Left renal cortex interstitium (tissue), 4 donors: ENCODE measurements at places on chromosomes 12 and 14. TPM values are rescaled to one million over a fixed set of nuclear protein-coding genes. Genes with fewer than 3 reads are reported as not detected.

The MYL6 gene
- polyA plus RNA-seq, result 1,610 TPM

The TAS2R10 gene
- polyA plus RNA-seq, result 0.65 TPM

The HOXC5 gene
- 1.5 TPM for polyA plus RNA-seq

The KRT82 gene
- polyA plus RNA-seq, result not detected

The DPY19L2 gene
- 99.4 TPM for polyA plus RNA-seq

The GNB3 gene
- 4.3 TPM for polyA plus RNA-seq

The ZC3H14 gene
- 99.2 TPM for polyA plus RNA-seq

The MANSC4 gene
- polyA plus RNA-seq, result 0.73 TPM

The ACSM4 gene
- not detected for polyA plus RNA-seq

The KRT73 gene
- polyA plus RNA-seq, result not detected

The ALDH1L2 gene
- 0.72 TPM for polyA plus RNA-seq

The NCAPD2 gene
- 57.9 TPM for polyA plus RNA-seq

The NAV3 gene
- 7.3 TPM for polyA plus RNA-seq

The IL23A gene
- 0.78 TPM for polyA plus RNA-seq

The MMP14 gene
- polyA plus RNA-seq, result 186 TPM

- DNase-seq, result no peak
These were observed 162.5 kb downstream of the DPF3 start for GRCh38 chr14:72731252-72732020.

DNA sequence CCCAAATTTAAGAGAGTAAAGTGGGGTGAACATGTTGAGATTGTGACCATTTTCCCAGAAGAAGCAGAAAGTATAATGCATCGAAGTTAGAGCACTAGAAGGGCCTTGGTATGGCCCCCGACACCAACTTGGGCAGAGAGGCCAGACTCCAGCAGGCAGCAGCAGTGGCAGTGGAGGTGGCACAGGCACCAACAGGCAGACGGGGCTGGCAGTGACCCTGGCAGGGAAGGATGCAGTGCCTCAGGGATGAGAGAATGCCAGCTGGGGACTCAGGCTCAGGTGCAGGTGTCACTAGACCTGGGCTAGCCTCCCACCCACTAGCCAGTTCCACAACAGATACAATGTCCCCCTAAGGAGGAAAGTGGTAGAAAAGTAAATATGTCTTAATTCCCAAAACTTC lies 27.7 kb upstream of the AMIGO2 start:
- DNase-seq, result no peak

- no peak for DNase-seq
These were observed 4.2 kb upstream of the FGF6 start for GRCh38 chr12:4449851-4450221.

DNA sequence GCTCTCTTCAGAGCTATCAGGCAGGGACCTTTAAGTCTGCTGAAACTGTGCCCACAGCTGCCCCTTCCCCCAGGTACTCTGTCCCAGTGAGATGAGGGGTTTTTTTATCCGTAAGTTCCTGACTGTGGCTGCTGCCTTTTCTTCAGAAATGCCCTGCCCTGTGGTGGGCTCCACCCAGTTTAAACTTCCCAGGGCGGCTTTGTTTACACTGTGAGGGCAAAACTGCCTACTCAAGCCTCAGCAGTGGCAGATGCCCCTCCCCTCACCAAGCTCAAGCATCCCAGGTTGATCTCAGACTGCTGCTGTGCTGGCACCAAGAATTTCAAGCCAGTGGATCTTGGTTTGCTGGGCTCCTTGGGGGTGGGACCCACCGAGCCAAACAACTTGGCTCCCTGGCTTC lies 46.9 kb upstream of the SLC16A7 start:
- DNase-seq, result no peak

GRCh38 chr12:27844366-27845090 lies 64.5 kb upstream of the MANSC4 start:
- no peak for DNase-seq

- no peak for DNase-seq
These were observed 51.3 kb downstream of the SERPINA3 start for GRCh38 chr14:94663538-94663937.

DNA sequence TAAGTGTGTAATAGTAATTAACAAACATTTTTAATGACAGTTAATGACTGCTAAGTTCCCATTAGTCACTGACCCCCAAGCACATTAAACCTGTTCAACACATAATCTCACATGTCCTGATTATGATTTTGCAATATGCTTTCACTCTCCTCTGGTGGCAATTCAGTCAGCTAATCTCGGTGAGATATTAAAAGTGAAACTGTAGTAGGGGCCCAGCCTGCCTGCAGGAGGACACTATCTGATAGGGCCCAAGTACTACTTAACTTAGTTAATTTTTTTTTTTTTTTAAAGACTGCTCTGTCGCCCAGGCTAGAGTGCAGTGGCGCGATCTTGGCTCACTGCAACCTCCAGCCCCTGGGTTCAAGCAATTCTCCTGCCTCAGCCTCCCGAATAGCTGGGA lies 48.8 kb downstream of the CIT start:
- DNase-seq, result no peak

- no peak for DNase-seq
These were observed 30.8 kb downstream of the CAND1 start for GRCh38 chr12:67299926-67300325.

GRCh38 chr12:18345021-18345735 lies 83.9 kb downstream of the PIK3C2G start:
- no peak for DNase-seq

DNA sequence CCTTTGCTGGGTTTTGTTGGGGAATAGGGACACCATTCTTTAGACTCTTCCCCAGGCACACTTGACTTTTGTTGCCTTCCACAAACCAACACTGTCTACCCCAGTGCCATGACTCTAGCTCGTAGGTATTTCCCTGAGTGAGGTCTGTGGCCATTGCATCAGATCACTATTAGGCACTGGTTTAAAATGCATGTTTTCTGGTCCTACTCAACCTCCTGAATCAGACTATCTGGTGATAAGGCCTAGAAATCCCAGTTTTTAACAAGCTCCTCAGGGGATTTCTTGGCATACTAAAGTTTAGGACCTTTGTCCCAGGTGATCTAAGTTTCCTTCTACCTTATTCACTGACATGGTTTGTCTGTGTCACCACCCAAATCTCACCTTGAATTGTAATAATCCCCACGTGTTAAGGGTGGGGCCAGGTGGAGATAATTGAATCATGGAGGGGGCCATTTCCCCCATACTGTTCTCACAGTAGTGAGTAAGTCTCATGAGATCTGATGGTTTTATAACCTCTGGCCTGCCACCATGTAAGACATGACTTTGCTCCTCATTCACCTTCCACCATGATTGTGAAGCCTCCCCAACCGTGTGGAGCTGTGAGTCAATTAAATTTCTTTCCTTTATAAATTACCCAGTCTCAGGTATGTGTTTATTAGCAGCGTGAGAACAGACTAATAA lies 87.8 kb upstream of the PSMC1 start:
- no peak for DNase-seq

GRCh38 chr12:75591628-75592027 lies 80.2 kb upstream of the KRR1 start:
- DNase-seq, result peak; percentile 27

DNA sequence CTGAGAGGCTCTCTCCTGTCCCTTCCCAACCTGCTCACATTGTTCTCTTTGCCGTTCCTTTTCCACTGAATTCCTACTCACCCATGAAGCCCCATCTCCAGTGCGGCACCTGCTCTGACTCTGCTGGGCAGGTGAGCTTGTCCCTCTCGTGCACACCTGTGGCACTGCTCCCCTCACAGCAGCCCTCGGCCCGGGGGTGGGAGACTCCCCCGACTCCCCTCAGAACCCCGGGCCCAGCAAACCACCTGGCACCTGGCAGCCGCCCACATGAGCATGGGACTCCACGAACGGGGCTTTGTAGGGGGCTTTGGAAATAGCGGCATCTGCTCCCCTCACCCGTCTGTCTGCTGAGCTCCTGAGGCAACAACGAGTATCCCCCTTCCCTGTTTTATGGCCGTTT lies 162.4 kb upstream of the PRMT8 start:
- no peak for DNase-seq

GRCh38 chr12:70415987-70416386 lies 49.9 kb downstream of the KCNMB4 start:
- DNase-seq, result no peak

DNA sequence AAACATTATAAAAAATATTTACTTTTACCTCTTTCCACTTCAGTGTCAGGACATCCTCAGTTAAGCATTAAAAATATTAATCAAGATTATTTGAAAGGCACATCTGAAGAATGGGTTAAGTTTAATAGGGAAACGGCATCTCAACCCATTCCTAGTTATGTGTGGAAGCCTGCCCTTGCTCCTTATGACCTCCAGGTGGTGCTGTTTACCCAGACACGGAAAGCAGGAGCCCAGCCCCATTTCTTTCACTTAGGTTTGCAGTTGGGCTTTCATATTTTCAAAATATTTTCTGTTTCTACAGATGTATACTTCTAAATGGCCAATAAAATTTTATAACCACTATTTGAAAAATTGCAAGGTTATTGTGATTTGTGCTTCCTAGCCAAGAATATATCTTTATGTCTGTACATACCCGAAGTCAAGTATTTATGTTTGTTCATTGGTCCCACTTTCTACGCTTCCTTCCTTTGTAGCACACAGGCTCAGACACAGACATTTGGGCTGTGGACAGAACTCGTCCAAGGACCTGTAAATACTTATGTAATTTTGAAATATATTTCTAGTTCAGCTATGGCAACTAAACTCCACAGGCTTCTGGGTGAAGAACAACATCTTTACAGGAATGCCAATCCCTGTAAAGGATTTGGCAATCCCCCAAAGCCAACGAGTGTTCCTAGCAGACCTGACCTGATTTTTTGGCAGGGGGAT lies 247.1 kb downstream of the AKAP6 start:
- peak; percentile 38 for DNase-seq

GRCh38 chr12:113477171-113477841 lies 5.6 kb upstream of the LHX5 start:
- DNase-seq, result no peak

DNA sequence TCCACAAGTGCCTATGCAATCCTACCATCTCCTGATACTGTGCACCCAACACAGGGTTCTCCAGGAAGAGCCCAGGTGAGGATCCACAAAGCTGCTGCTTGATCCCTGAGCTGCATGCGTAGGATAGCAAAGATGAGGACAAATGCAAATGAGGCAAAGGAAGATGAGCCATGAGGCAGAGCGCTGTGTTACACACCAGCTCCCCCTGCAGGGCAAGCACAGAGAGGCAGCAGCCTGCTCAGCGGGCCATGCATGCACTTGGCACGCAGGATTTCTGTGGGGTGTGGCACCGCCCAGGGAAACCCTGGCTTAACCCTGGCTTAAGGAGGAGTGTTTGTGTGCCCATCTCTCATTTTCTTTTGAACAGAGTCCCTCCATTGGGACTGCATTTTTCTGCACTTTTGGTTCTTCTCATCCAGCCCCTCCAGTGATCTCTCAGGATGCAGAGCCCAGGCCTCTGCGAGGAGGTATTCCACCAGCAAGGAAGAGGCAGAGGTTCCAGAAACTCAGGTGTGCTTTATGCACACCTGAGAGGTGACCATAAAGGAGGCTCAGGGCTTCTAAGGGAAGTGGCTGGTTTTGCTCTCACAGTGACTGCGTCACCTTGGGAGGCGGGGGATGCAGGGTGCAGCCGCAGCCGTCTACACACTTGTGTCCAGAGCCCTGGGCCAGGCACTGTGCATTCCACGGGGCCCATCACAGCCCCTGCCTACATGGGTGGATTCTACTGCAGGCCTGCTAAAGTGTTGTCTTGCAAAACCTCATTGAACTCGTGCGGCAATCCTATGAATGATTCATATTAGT lies 973.3 kb upstream of the TMEM132C start:
- DNase-seq, result no peak

GRCh38 chr12:118841588-118841987 lies 139.8 kb upstream of the SRRM4 start:
- no peak for DNase-seq

DNA sequence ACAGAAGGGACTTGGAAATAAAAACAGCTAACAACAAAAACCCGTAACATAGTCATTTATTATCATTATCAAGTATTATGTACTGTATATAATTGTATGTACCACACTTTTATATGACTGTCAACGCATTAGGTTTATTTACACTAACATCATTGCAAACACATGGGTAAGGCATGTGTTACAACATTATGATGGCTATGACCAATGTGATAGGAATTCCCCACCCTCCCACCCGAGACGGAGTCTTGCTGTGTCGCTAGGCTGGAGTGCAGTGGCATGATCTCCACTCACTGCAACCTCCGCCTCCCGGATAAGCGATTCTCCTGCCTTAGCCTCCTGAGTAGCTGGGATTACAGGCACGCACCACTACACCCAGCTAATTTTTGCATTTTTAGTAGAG lies 82.6 kb downstream of the ERC1 start:
- no peak for DNase-seq

GRCh38 chr12:65672441-65672840 lies 151.8 kb upstream of the HMGA2 start:
- no peak for DNase-seq

DNA sequence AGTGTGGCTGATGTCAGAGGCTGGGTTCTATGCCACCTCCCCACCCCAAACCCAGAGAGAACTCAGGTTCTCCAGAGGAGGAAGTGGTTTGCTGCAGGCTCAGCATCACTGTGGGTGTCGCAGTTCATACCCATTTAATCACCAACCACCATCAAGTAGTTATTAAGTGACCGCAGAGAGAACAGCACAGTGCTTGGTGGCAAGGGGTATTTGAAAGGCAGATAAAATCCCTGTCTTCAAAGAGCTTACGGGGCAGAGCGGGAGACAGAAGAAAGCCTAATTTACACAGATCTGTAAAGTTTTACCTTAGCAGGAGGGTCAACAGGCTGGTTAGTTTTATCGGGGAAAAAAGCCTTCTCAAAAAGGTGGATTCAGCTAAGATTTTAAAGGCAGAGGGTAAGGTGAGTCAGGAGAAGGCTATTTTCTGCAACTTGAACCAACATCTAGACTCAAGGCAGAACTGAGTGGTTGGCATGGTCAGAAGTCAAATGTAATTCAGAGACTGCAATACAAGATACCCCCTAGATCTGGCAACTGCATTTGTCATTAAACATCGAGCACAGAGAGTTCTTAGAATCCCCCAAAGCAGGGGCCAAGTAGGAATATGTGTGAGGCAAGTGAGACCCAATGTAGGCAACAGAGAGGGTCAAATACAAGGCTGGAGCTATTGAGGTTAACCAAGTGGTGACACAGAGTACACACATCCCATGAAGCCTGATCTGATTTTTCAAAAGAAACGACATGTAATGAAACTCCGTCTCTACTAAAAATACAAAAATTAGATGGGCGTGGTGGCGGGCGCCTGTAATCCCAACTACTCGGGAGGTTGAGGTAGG lies 13.2 kb downstream of the PXN start:
- DNase-seq, result no peak

DNA sequence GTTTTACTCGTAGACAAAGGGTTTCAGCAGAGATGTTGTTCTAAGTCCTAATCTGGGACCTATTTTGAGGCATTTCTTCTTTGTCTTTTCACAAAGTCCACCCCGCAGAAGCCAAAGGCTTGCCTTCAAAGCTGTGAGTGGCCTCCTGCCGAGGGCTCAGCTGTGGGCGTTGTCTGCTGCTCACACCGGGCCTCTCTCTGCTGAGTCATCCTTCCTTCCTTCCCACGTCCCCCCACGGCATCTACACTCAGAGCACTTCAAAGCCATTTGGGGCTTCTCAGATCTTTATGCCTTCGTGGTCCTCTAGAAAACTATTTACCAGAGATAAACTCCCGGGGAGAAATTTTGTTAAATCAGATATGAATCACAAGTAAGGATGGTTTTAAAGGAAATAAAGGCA lies 115.9 kb upstream of the TMPO start:
- DNase-seq, result no peak
